ENCODE measurements at places on chromosomes 6 and 20.

GRCh38 chr6:29919506-29920445 is 22.6 kb upstream of the HLA-A start:
- DNase-seq, result no peak

DNA sequence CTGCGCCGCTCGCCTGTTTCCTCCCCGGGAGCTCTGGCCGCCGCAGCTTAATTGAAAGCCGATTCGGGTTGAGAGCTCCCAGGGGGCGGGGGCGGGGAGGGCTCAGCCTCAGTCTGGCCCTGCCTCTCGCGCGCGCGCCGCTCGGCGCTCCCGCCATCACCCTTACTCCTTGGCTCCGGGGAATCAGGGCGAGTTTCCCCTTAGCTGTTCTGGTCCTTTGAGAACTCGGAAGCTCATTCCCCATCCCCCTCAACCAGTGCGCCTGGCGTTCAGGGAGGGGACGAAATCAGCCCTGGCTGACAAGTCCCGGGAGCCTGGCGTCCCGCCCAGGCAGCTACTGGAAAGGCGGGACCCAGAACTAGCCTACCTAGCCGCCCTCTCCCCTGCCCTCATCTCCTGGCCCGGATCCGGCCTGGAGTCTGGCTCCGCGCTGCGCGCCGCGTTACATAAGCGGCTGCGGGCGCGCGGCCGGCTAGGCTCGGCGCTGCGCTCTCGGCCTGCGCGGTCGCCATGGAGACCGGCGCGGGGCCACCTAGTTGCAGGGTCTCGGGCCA is 2.8 kb downstream of the SLC12A5 start:
- no peak for DNase-seq

GRCh38 chr6:75167325-75167724 is 38.5 kb downstream of the COL12A1 start:
- no peak for DNase-seq

GRCh38 chr6:44390158-44390683 is 2.7 kb downstream of the CDC5L start:
- DNase-seq, result no peak

Measured in stimulated activated CD4-positive, alpha-beta T cell treated with anti-CD3 and anti-CD28 coated beads, Interleukin-4, amount 100 ng/mL, for 24 hours (primary cell).